RWPE1 (cell line): ENCODE measurements at places on chromosomes 13 and 19.

GRCh38 chr13:43134868-43135267 lies 111.5 kb downstream of the DNAJC15 start:
- DNase-seq = no peak

DNA sequence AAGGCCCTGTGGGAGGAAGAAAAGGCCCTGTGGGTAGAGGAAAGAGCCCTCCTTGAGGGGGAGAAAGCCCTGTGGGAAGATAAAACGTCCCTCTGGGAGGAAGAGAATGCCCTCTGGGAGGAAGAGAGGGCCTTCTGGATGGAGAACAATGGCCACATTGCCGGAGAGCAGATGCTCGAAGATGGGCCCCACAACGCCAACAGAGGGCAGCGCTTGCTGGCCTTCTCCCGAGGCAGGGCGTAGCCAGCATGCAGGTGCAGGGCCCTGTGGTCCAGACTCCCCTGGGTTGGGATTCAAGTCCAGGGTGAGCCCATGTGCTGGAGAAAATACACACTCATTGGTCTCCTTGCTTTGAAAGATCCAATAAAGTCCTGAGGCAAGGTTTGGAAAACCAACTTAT lies 4.1 kb downstream of the CCDC70 start:
- no peak for DNase-seq

GRCh38 chr13:41802684-41803444 lies 158.0 kb downstream of the VWA8 start:
- peak; percentile 21 for DNase-seq

DNA sequence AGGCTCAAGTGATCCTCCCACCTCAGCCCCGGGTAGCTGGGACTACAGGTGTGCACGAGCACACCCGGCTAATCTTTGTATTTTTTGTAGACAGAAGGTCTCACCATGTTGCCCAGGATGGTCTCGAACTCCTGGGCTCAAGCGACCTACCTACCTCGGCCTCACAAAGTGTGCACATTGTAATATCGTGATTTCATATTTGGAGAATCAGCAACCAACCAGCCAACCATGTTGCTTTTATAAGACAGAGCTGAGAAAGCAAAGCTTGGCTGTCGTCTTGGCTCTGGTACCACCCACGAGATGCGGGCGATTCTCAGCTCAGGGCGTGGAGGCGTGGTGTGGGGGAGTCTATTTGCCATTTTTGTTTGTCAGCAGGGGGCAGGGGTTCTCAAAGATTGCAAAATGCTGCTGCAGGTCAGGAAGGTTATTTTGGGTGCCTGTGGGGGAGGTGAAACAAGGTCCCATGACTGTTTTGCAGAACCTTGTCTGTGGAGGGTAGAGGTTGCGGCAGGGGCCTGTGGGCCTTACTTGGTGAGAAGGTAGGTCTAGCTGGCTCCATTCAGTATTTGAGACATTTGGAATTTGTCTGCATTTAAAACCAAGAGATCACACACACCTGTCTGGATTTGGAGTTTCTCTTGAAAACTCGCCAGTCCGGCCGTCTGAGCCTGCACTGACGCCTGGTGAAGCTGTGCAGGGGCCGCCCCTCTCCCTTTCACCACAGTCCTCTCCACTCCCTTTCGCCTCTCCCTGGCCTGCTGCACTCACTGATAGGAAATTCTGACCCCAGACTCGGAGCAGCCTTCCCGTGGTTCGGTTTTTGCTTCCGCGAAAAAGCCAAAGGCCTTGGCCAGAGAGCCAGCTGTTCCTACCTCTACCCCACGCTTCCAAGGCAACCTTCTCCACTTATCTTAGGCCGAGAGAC lies 15.4 kb downstream of the TNFAIP8L1 start:
- DNase-seq = no peak

- DNase-seq = no peak
Observed at GRCh38 chr19:1032264-1032867, 6.0 kb downstream of the CNN2 start.

GRCh38 chr19:13794398-13794756 lies 866 bp upstream of the ZSWIM4 start:
- peak; percentile 42 for DNase-seq

DNA sequence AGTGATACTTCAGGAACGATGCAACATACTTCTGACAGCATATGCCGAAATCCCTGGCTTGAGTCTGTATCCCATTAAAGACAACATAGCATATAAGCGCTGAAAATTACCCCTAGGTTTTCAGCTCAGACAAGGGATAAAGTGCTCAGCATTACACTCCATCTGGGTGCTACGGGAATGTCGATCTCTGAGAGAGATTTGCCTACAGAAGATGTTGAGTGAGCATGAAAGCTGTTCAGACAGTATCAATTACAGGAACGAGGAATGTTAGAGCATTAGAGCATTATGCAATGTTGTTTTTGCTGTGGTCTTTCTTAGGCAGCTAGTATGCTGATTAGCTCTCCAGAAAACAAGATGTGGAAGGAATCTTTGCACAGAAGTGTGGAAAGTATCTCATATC lies 484.5 kb downstream of the LIG4 start:
- no peak for DNase-seq

DNA sequence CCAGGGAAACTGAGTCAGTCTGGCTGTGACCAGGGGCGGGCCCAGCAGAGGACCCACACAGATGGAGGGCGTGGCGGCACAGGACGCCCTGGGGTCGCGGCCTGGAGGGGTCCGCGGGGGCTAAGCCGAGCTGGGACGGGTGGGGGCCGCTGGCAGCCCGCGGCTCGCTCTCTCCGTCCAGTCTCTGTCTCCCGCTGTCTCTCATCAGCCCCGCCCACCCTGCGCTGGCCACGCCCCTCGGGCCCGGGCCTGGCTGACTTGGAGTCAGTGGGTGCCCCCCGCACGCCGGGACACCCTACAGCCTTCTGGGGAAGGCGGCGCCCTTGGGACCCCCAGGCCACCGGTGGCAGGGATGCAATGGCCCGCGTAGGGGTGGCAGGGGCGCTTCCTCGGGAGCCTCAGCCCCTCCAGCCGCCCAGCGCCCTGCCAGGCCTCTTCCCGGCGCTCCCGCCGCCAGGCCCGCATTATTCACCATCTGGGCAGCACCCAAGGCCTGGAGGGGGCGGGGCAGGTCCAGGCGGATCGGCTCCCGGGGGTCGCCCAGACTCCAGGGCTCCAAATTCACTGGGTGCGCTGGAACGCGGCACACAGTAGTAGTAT lies at the start of gene TBXA2R:
Gene TBXA2R, minus strand, starts transcription at position 186 of the 600 bp plus-strand sequence. CDS start 6,241 bp downstream, outside the sequence.
- no peak for DNase-seq

DNA sequence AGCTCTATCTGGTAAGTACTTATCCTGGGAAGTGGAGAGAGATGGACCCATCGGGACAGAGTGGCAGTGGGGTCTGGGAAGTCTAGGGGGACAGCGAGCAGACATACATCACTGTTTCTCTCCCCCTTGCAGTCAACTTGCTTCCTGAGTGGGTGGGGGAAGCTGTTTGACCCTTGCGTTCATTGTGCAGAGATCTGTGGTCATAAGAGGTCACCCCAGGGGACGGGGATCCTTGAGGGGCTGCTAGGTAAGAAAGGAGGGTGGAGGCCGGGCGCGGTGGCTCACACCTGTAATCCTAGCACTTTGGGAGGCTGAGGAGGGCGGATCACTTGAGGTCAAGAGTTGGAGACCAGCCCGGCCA lies 474 bp downstream of the ARHGEF18 start:
- DNase-seq = no peak

GRCh38 chr13:113096745-113097305 lies 8.8 kb upstream of the F7 start:
- no peak for DNase-seq

DNA sequence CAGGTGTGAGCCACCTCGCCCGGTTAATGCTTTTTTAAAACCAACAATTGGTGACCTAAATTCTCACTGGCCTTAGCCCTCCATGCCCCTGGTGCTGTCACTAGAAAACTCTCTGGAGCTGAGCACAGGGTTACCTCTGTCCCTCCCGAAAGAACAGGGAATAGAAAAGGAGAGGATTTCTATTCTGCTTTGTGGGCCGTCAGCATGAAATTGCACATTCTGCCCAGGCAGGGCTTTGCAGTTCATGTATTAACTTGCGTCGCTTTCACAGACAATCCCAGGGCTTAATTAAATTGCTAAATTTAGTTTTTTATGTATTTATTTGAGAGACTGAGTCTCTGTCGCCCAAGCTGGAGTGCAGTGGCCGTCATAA lies 583 bp upstream of the ZNF480 start:
- DNase-seq = no peak

DNA sequence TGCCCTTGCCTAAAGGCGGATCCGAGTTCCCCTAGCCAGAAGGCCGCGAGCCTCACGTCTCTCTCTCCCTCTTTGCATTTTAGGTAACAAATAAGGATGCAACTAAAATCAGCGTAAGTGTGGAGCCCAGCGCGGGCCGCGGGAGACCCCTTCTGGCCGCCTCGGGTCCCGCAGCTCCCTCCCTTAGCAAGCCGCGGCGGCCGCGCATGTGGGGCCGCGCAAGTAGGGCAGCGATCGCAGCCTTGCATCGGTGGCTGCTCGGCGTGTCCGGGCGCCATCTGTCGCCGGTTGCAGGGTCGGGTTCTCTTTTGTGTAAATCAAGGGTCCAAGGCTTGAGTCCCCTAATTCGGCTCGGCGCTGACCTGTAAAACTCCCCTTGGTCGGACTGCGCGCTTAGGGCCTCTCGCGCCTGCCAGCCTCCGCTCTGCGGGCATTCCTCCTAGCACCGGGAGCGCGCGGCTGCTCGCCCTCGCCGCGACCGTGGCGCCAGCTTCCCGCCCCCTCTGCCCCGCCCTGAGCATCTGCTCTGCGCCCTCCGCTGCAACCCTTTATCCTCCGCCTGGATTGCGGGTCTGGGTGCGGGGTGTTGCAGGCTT lies 2.7 kb downstream of the VSTM2B start:
- DNase-seq = peak; percentile 55

DNA sequence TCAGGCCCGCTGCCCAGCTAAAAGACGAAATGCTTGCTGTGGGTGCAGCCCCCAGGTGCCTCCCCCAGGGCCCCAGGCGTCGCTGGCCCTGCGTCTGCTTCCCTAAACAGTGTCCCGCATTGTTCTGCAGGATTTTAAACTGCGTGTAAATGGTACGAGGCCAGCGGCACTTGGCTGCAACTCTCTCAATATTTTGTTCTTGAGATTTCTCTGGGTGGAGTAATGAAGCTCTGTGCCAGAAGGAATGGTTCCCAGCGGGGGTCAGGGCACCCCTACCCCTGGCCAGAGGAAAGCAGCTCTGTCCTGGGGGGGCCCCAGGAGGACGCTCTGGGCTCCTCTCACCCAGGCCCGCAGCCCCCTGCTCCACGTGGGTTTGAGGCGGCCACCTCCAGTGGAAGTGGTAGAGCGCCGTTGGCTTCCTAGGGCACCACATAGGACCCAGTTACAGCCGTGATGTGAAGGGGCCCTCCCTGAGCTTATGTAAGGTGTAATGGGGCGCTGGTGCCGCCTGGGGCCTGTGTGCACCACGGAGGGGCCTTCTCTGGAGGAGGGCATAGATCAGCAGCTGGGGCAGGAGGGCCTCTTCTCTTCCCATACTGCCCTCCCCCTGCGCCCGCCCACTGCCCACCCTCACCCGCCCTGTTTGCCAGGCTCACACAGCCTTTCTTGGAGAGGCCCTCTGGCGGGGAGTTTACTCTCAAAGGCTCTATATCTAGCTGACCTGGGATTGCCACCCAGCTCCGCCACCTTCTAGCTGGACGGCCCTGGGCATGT lies 19.8 kb downstream of the PAK4 start:
- DNase-seq = no peak

- no peak for DNase-seq
Observed at GRCh38 chr13:70884196-70884595, 775.9 kb upstream of the KLHL1 start.

DNA sequence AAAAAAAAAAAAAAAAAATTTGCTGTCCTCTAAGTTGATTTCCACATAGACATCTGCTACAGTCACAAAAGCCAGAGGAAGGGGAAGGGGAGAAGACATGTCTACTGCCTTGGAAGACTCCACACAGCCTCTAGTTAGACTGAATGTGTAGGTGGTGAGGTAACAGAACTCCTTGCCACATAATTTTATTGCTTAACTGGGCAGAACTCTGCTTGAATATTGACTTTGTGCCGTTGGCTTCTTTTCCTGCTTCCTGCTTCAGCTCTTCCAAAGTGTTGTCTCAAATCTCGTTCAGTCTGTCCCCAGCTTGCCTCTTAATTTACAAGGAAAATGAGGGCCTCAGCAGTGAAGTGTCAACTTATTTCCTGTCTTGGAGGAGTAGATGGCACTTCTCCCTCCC lies 37.1 kb downstream of the ESD start:
- DNase-seq = no peak

GRCh38 chr19:57708641-57709361 lies at the start of gene ZNF154:
ZNF154 (minus strand) TSS chr19:57709204; CDS start chr19:57708971, 233 bp downstream.
- no peak for DNase-seq

- DNase-seq = no peak
Observed at GRCh38 chr13:39035799-39036198, 2.1 kb downstream of the PROSER1 start.

DNA sequence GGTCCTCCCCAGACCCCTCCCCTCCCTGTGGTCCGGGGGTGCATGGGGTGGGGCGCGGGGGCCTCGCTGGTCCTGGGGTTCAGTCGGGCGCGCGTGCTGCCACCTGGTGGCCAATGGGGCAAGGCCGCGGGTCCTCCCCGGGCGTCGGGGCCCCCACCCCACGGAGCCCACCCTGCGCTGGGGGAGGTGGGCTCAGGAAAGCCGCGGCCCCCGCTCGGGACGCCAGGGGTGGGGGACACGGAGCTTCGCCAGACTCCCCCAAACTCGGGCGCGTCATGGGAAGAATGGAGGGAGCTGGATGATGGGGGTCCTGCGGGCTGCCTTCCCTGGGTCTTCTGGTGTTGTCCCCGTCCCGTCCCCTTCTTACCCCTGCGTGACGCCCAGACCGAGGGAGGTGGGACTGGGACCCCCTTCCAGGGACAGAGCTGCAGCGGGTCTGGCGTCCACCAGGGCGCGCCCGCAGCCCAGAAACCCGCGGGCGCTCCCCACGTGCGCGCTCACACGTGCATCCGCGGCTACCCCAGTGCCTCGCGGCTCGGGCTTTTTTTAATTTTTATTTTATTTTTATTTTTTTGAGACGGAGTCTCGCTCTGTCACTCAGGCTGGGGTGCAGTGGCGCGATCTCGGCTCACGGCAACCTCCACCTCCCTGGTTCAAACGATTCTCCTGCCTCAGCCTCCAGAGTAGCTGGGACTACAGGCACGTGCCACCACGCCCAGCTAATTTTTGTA lies 19.8 kb upstream of the TCF3 start:
- peak; percentile 54 for DNase-seq

DNA sequence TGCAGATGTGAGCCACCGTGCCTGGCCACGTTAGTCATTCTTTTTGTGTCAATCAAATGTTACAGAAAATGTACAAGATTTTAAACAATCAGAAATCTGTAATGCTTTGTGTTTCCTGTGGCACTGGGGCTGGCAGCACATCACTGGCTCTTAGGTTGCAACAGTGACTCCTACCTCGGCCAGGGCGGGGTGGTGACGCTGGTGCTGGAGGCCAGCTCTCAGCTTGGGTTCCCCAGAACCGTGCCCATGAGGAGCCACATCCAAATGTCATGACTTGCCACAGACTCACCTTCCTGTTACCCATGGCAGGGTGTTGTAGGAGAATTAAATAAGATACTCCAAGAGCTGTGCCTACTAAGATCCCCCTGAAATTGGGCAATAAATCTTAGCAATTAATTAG lies 161.7 kb downstream of the TEX29 start:
- no peak for DNase-seq

- no peak for DNase-seq
Observed at GRCh38 chr13:109370496-109370895, 415.9 kb downstream of the IRS2 start.

GRCh38 chr13:37485756-37486155 lies 112.8 kb downstream of the POSTN start:
- no peak for DNase-seq

- DNase-seq = no peak
Observed at GRCh38 chr19:42132030-42132628, at the start of gene POU2F2. POU2F2 (minus strand) TSS chr19:42132446; CDS start chr19:42132411, 35 bp downstream.

GRCh38 chr13:26695360-26695705 lies 65.3 kb downstream of the GPR12 start:
- DNase-seq = no peak

GRCh38 chr13:110155072-110155471 lies 151.9 kb downstream of the COL4A1 start:
- no peak for DNase-seq
